ENCODE measurements at places on chromosomes 6 and 20.

DNA sequence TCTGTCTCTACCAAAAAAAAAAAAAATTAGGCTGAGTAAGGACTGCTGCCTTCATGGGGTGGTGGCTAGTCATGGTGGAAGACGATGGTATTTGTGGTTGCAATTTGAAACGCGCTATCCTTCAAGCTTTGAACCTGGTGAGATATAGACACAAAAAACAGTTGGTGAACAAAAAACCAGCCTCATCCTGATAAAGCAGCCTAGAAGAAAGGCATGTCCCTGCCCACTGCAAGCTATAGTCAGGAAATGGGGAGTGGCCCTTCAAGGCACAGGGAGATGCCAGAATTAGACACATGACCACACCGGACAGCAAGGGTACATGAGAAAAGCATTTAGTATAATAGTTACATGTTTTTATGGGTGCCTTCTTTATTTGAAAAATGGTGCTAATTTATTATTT lies 193.6 kb downstream of the NFATC2 start:
- DNase-seq, result no peak

DNA sequence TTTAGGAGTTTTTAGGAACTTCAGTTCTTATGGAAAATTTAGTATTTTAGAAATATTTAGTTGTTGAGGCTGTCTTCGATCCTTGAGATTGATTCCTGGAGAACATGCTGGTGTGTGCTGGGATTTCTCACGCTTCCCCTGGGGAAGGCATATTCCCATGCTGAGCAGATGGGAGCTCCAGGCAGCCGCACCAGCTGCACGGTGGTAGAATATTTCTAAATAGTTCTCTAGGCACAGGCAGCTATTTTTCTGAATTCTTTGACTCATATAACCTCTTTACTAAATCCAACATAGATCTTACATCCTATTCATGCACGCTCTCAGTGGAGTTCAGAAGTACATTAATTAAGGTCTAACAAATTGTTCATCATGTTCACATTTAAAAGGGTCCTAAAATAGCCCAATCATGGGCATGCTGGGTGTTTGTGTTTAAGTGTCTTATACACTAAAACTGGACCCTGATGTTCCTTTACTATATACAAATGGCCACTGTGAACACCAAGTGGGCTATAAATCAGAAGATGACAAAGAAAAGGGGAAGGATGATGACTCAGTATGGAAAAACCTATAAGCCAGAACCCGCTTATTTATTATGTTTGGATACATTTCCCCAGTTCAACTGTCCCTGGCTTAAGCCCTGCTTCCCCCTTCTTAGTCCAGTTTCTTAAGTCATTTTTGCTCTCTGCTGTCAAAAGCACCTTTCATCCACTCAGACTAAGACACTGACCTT lies 138.5 kb downstream of the UST start:
- DNase-seq, result no peak

GRCh38 chr6:9539231-9539755 lies 875.6 kb downstream of the TFAP2A start:
- no peak for DNase-seq

DNA sequence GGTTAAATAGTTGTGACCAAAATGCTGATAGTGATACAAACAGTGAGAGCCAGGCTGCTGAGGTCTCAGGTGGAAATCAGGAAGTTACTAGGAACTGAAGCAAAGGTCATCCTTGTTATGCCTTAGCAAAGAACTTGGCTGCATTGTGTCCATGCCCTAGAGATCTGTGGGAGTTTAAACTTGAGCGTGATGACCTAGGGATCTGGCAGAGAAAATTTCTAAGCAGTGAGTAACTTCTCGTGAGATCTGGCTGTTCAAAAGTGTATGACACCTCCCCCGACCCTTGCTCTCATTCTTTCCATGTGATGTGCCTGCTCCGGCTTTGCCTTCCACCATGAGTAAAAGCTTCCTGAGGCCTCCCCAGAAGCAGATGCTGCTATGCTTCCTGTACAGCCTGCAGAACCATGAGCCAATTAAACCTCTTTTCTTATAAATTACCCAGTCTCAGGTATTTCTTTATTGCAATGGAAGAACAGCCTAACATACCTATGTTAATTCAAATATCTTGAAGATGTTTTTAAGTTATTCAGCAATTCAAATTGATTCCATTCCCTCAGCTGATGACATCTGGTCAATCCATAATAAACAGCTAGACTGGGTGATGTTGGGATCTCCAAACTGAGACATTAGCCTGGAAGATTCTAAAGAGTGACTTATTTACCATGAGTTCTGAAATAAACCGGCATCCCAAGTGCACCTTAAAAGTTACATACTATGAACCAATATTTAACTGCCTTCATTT lies 33.8 kb downstream of the KIF16B start:
- no peak for DNase-seq

DNA sequence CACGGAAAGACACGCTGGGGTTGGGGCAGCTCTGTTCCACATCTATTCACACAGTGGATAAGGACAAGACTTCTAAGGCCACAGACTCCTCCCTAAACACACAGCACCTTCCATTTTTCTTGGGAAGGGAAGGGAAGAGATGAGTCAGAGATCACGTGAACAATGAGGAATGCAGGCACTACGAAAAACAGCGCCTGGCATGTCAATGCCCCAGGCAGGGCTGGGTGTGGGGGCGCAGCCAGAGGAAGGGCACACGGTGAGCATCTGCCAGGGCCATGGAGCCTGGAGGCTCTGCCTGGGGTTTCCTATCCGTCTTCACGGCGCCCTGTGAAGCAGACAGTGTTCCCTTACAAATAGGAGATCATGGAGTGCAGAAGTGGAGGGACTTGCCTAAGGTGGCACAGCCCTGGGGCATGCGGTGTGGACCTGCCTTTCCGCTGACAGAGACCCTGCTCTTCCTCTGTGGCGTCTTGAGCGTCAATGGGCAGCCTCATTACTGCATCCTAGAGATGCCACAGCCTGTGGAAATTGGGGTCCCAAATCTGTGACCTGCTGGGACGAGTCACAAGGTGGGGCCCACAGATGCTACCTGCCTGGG lies 15.4 kb downstream of the UNC93A start:
- no peak for DNase-seq

GRCh38 chr6:142551274-142551811 lies 249.5 kb downstream of the ADGRG6 start:
- DNase-seq, result peak; percentile 56
